Ascending aorta (tissue), 2 donors: ENCODE measurements at places on chromosomes 12 and 14.
A peak's percentile ranks its signal among the peaks of the same experiment; 100 is the strongest.

DNA sequence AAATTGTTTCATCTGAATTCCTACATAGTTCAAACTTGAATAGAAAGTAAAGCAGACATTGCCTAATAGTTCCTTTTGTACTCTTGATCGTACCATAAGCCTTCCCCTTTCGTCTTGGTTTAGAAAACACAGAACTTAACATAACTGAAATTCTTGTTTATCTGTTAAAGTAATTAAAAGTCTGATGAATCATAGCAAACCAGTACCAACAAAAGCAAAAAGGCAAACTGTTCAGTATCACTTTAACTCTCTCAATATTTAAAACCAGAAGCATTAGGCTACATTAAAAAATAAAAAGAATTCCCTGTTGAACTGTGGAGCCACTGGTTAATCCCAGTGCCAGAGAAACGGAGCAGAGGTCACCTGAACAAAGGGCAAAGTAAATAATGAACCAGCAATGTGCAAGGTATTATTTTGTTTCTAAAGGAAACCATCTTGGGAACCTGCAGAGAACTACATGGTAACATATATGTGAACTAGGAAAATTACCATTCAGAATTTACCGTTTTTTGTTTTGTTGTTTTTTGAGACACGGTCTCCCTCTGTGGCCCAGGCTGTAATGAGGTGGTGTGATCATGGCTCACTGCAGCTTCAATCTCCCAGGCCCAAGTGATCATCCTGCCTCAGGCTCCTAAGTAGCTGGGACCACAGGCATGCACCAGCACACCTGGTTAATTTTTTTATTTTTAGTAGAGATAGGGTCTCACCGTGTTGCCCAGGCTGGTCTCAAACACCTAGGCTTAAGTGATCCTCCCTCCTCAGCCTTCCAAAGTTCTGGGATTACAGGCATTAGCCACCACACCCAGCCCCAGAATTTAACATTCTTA, 17.1 kb upstream of the HIGD1C start:
- peaks cover 27% of the 10 kb centered on the region for H3K36me3 ChIP-seq
- DNase-seq = no peak
- H3K4me1 ChIP-seq = peaks cover 35% of the 10 kb centered on the region
- no peak overlapping the region for H3K4me3 ChIP-seq
- H3K27me3 ChIP-seq = no peaks in the 10 kb centered on the region

GRCh38 chr12:110230655-110231054, 50.4 kb upstream of the ATP2A2 start:
- no peaks in the 10 kb centered on the region for H3K4me1 ChIP-seq
- H3K4me3 ChIP-seq = no peak overlapping the region
- H3K27ac ChIP-seq = no peak overlapping the region
- H3K27me3 ChIP-seq = no peaks in the 10 kb centered on the region
- DNase-seq = no peak

GRCh38 chr12:65121956-65122469, 908 bp upstream of the WIF1 start:
- peaks cover 8% of the 10 kb centered on the region for H3K4me1 ChIP-seq
- H3K4me3 ChIP-seq = no peak overlapping the region
- no peak overlapping the region for H3K27ac ChIP-seq
- no peak for DNase-seq
- peaks cover 11% of the 10 kb centered on the region for H3K27me3 ChIP-seq

DNA sequence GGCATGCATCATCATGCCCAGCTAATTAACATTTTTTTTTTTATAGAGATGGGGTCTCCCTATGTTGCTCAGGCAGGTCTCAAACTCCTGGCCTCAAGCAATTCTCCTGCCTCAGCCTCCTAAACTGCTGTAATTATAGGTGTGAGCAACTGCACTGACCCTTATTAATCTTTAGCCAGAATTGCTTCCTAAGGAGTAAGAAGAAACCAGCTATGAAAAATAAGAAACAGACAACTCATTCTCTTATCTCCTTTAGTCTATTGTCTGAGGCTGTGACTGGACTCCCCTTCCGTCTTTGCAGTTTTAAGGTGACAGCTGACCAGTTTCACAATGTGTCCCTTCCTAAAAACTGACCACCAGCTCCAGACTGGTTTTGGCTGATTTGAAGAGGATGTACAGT, 52.4 kb downstream of the EMP1 start:
- H3K4me3 ChIP-seq = no peak overlapping the region
- H3K4me1 ChIP-seq = no peaks in the 10 kb centered on the region
- DNase-seq = no peak
- H3K27ac ChIP-seq = no peak overlapping the region
- H3K36me3 ChIP-seq = no peaks in the 10 kb centered on the region

GRCh38 chr12:40511341-40511740, 180.9 kb upstream of the CNTN1 start:
- H3K27ac ChIP-seq = no peak overlapping the region
- H3K4me1 ChIP-seq = no peaks in the 10 kb centered on the region
- no peak overlapping the region for H3K4me3 ChIP-seq
- no peak for DNase-seq
- no peaks in the 10 kb centered on the region for H3K27me3 ChIP-seq

- no peak for DNase-seq
- H3K4me3 ChIP-seq = no peak overlapping the region
- no peaks in the 10 kb centered on the region for H3K36me3 ChIP-seq
Measured at GRCh38 chr14:94775871-94776210, 5.9 kb upstream of the GSC start.

DNA sequence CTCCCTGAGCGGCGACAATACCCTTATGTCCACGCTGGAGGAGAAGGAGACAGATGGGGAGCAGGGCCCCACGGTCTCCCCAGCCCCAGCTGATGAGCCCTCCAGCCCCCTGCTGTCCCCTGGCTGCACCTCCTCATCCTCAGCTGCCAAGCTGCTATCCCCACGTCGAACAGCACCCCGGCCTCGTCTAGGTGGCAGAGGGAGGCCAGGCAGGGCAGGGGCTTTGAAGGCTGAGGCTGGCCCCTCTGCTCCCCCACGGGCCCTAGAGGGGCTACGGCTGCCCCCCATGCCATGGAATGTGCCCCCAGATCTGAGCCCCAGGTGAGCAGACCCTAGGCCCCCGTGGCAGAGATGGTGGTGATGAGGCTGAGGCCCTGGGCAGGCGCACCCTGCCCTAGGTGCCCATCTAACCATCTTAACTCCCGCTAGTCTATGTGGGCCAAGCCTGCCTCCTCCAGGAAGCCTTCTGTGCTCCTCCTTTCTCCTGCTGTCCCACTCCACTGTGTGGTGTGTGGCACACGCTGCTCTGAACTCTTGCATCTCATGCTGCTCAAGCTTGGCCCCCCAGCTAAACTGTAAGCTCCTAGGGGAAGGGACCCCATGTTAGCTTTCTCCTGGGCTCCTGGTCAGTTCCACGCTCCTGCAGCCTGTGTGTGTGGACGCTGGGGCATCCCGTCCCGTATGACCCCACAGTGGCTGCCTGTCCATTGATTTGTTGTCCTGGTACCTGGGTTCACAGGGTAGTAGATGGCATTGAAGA, 12.1 kb downstream of the MCRS1 start:
- no peaks in the 10 kb centered on the region for H3K27me3 ChIP-seq
- H3K4me1 ChIP-seq = no peaks in the 10 kb centered on the region
- H3K4me3 ChIP-seq = no peak overlapping the region
- no peak for DNase-seq
- peaks cover 23% of the 10 kb centered on the region for H3K36me3 ChIP-seq

DNA sequence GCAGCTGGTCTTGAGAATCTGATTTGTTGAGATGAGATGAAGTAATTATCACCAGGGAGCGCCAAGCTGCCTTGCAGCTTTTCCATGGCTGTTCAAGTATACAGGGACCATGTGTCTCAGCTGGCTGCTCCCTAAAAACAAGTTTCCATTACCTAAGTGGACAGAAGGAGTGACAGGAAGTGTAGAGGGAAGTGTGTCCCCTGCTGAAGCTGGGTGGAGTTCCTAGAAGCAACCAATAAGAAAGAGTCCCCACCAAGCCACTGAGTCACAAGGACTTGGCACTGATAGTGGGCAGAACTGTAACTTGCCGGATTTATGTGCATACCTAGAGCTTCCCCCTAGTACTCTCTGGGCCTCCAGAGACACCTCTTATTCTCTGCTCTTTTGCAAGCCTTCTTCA, 1.5 kb upstream of the GPX2 start:
- no peaks in the 10 kb centered on the region for H3K4me1 ChIP-seq
- peaks cover 3% of the 10 kb centered on the region for H3K36me3 ChIP-seq
- peak; percentile 30 for DNase-seq

DNA sequence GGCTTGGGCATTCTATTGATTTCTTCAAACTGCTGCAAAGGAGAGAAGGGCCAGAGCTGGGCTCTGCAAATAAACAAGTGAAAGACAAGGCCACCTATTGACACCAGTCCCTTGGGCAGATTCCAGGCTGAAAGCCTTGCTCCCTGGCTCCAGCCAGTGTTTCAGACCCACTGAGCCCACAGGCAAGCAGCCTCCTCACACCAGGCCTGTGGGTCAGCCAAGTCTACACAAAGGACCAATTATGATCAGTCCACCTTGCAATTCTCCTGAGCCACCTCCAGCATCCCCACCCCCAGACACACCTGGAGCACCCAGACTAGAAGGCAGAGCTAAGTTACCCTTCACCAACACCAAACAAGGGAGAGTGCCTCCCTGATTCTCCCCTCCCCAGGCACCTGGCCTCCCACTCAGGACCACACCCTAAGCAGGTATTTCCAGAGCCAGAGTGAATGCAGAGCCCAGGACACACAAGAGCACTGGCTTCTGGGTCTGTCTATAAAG, 13.8 kb downstream of the ACTN1 start:
- peaks cover 90% of the 10 kb centered on the region for H3K4me1 ChIP-seq
- H3K27me3 ChIP-seq = no peaks in the 10 kb centered on the region
- H3K4me3 ChIP-seq = peak overlapping the region; percentile 78
- DNase-seq = no peak
- peaks cover 4% of the 10 kb centered on the region for H3K36me3 ChIP-seq

- H3K36me3 ChIP-seq = no peaks in the 10 kb centered on the region
- H3K27me3 ChIP-seq = no peaks in the 10 kb centered on the region
- no peak overlapping the region for H3K4me3 ChIP-seq
- no peak overlapping the region for H3K27ac ChIP-seq
- H3K4me1 ChIP-seq = no peaks in the 10 kb centered on the region
Measured at GRCh38 chr14:31827325-31827724, 249.8 kb upstream of the ARHGAP5 start.

- DNase-seq = no peak
- H3K4me1 ChIP-seq = no peaks in the 10 kb centered on the region
- H3K27me3 ChIP-seq = no peaks in the 10 kb centered on the region
- H3K36me3 ChIP-seq = no peaks in the 10 kb centered on the region
Measured at GRCh38 chr14:23173031-23173430, 10.4 kb downstream of the SLC7A8 start.

- no peak for DNase-seq
- no peaks in the 10 kb centered on the region for H3K27me3 ChIP-seq
- peak overlapping the region; percentile 88 for H3K4me3 ChIP-seq
Measured at GRCh38 chr12:56104815-56105608, 653 bp downstream of the PA2G4 start.

DNA sequence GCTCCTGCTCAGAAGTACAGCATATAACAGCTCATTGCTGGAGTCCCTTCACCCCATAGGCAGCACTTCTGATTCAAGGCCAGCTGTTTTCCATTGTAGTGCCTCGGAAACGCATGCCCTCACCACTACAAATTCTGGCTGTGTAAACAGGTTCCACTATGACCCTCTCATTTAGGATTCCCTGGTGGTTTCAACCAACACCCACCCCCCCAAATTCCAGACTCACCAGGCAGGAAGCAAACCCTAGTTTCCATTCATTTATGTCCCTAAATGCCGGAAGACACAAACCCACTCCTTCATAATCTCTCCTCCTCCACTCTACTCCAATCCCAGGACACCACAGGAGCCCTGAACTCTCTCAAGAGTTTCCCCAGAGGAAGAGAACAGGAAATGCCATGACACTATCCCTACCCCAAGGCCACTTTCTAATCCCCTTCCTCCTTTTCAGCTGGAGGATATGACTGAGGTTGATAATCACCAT, 75.9 kb upstream of the TMPO start:
- no peaks in the 10 kb centered on the region for H3K27me3 ChIP-seq
- H3K27ac ChIP-seq = peak overlapping the region; percentile 53
- H3K36me3 ChIP-seq = no peaks in the 10 kb centered on the region
- no peak overlapping the region for H3K4me3 ChIP-seq
- DNase-seq = no peak

DNA sequence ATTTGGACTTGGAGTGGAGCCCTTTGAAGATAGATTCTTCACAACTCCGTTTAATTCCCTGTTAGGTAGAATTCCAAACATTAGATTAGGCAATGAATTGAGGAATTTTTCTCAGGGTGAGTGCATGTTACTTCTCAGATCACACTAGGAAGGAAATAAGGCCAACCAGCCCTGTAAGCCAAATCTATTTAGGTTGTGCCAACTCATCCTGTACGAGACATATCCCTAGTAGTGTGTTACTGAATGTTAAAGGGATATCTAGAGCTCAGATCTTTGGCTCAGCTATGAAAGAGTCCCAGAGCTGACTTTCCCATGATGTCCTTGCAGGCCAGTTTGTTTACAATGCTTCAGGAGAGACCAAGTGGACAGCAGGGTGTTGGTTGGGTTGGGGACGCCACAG, 45.6 kb downstream of the GPHB5 start:
- no peak overlapping the region for H3K4me3 ChIP-seq
- no peaks in the 10 kb centered on the region for H3K4me1 ChIP-seq
- no peaks in the 10 kb centered on the region for H3K27me3 ChIP-seq
- H3K27ac ChIP-seq = no peak overlapping the region

DNA sequence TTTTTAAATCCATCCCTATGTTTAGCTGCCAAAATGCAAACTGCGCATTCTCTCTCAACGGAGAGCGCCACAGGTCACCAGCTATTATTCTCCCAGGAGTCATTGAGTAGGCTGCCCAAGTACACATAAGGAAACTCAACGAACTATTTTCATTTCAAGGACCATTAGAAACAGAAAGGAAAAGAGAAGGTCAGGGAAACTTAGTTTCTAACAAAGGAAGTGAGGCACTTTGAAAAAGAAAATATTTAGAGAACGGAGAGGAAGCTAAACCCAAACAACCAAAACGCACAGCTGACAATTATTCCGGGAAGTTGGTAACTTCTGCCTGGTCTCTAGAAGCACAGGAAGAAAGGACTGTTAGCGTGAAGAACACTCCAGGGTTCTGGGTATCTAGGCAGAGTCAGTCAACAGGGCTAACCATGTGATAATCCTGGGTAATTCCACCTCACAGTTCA, 23.5 kb downstream of the GPHB5 start:
- no peaks in the 10 kb centered on the region for H3K27me3 ChIP-seq
- peaks cover 8% of the 10 kb centered on the region for H3K36me3 ChIP-seq
- H3K4me3 ChIP-seq = peak overlapping the region; percentile 26
- no peaks in the 10 kb centered on the region for H3K4me1 ChIP-seq

GRCh38 chr14:52014601-52015267, 25.4 kb downstream of the RTRAF start:
- H3K4me3 ChIP-seq = no peak overlapping the region
- peaks cover 6% of the 10 kb centered on the region for H3K4me1 ChIP-seq
- DNase-seq = no peak
- H3K27me3 ChIP-seq = no peaks in the 10 kb centered on the region
- peaks cover 3% of the 10 kb centered on the region for H3K36me3 ChIP-seq

GRCh38 chr14:76876076-76876475, 49.9 kb downstream of the LRRC74A start:
- H3K4me1 ChIP-seq = no peaks in the 10 kb centered on the region
- H3K36me3 ChIP-seq = no peaks in the 10 kb centered on the region

- H3K4me3 ChIP-seq = no peak overlapping the region
- H3K4me1 ChIP-seq = no peaks in the 10 kb centered on the region
- H3K27ac ChIP-seq = no peak overlapping the region
- no peaks in the 10 kb centered on the region for H3K36me3 ChIP-seq
- DNase-seq = no peak
Measured at GRCh38 chr12:91058786-91059185, 962 bp upstream of the KERA start.
